ELR (cell line): ENCODE measurements at places on chromosomes 7 and 10.

DNA sequence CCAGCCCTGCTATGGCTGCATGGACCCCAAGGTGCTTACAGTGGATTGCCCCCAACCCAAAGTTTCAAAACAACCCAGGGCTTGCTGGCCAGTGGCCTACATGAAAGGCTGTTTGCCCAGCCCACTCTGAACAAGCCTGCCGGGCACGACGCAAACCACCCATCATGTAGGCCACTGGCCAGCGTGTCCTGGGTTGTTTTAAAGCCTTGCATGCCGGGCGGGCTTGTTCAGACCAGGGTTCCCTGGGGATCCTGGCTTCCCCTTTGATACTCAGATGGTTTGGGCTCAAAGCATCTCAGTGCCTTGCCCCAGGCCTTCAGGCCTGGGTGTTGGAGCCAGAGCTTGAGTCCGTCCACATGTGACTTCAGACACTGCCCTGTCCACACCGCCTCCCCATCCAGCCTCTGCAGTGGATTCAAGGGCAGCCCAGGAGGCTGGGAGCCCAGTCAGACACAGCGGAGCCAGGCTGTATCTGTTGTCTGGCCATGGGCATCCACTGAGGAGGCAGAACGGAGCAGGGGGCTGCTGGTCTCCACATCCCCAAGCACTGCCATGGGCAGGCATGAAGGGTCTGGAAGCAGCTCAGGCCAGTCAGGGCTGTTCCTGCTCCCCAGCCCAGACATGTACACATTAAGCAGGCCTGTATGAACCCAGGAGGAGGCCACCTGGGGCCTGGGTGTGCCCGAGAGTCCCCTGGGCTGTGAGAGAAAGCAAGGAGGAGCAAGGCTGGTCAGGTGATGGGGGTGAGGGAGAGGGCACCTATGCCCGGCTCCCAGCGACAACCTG is 4.0 kb upstream of the ADIRF start:
- no peak for DNase-seq

- DNase-seq = no peak
Observed at GRCh38 chr7:35695987-35696386, 1.1 kb upstream of the HERPUD2 start.

- no peak for DNase-seq
Observed at GRCh38 chr10:60968504-60968903, 24.5 kb upstream of the RHOBTB1 start.

DNA sequence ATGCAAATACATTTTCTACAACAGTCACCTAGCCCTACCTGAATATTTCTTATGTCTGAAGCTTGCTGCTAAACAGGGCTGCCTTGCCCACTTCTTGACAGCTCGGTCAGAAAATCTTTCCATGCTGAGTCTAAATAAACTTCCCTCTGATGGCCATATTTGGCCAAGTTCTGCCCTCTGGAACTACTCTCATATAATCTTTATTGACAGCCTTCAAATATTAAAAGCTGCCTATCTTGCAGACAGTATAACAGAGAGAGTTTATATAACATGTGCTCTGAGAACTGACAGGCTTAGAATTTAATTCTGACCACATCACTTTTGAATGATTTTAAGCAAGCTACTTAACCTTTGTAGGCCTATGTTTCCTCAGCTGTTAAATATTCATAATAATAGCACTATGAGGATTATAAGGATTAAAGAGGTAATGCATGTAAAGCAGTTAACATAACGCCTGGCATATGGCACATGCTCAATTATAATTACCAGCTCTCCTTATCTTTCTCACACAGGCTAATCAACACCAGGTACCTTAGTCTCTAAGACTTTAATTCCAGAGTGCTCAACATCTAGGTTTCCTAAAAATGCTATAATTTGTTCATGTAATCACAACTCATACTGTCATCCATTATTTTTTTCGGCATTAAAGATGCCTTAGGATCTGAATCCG is 334.1 kb downstream of the HPSE2 start:
- no peak for DNase-seq

- peak; percentile 77 for DNase-seq
Observed at GRCh38 chr10:15120523-15120922, 23.4 kb downstream of the RPP38 start.
